NCI-H1694 treated with DMSO at 0.1 percent for 48 hours (cell line): ENCODE measurements at places on chromosomes 11 and 22.

- DNase-seq = no peak
Measured at GRCh38 chr11:2142762-2143202, 3.6 kb upstream of the IGF2 start.

DNA sequence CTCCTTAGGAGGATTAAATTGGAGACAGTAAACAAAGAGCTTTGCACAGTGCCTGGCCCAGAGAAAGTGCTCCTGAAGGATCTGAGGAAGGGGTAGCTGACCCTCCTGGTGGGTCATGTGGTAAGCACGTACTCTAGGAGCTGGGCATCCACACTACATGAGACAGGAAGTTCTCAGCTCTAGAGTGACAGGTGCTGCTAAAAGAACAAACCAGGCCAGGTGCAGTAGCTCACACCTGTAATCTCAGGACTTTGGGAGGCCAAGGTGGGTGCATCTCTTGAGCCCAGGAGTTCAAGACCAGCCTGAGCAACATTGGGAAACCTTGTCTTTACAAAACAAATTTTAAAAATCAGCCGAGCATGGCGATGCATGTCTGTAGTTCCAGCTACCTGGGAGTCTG, 13.1 kb downstream of the SLC43A1 start:
- DNase-seq = no peak

GRCh38 chr11:121089566-121089965, 11.5 kb upstream of the TECTA start:
- DNase-seq = no peak

- no peak for DNase-seq
Measured at GRCh38 chr11:47254386-47254785, 3.4 kb upstream of the NR1H3 start.

DNA sequence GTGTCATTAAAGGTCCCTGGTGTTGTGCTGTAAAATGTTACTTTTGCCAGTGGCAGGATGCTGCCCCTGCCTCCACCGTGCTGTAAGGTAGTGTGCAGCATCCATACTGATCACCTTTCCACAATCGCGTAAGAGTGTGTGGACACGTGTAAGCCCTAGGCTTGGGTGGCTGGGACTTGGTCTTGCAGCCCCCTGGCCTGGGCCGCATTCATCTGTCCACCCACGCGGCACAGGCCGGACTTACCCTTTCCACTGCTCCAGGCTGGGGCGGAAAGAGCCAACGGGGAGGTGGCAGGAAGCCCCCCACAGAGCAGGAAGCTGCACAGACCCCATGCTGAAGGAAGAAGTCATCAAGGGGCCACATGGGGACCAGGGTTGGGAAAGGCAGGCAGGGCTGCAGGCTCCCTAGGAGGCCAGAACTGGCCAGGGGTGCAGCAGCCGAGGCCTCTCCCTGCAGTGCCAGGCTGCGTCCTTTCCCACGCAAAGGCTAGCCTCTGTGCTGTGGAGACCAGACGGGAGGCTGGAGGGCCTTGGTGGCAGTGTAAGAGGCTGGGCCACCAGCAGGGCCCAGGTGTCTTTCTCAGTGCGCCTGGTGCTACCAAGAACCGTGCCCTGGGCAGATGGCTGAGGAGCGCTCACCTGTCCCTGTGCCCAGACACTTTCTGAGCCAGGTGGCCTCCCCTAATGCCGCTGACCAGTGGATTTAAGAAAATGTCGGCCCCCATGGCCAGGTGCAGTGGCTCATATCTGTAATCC, 11.7 kb upstream of the TMEM191C start:
- no peak for DNase-seq
